ENCODE measurements at places on chromosomes 16 and 17.

GRCh38 chr16:87576171-87576570 lies 26.1 kb upstream of the JPH3 start:
- DNase-seq, result no peak

DNA sequence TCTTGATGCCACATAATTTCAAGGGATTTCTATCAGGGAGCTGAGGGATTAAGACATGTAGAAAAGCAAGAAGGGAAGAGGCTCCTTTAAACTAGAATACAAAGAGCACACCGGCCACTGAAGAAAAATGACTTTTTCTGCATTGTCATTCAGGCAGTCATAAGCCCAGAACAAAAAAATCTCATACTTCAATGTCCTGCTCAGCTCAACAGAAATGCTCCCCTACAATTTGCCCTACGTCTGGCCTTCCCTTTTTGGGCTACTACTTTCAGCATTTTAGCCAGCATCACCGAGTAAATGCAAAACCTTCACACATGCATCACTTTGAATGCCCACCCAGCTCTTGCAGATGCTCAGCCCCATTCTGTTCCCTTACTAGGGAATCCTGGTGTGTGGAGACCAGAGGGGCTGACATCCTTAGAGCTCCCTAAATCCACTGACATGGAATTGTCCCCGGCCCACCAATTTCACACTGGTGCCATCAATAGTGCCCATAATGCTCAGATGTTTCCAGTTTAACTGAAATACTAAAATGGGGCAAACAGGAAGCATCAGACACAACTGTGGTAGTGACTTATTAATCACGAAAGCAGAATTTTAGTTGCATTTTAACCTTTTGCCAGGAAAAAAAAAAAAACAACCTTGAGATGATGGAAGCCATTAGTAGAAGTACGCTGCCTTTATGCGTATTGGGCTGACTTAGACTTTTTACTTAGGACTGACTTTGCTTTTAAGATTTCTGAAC lies 2.7 kb downstream of the MAP3K14 start:
- no peak for DNase-seq

GRCh38 chr17:41522301-41523224 lies 3.9 kb upstream of the KRT15 start:
- no peak for DNase-seq

DNA sequence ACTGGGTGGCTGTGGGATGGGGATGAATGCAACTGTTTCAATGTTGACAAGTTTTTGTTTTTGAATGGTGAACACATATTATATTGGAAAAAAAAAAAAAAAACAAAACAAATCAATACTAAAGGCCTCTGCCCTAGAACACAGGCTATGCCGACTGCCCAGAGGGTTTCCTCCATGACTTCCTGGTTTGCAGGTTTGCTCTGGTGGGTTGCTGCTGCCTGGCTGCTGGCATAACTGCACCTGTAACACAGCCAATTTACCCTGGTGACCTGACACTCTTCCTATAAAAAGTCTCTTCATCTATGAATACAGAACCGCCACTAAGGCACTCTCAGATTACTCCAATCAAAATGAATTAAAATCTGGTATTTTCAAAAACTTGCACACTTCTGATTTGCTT lies 10.4 kb downstream of the GLYR1 start:
- DNase-seq, result no peak

DNA sequence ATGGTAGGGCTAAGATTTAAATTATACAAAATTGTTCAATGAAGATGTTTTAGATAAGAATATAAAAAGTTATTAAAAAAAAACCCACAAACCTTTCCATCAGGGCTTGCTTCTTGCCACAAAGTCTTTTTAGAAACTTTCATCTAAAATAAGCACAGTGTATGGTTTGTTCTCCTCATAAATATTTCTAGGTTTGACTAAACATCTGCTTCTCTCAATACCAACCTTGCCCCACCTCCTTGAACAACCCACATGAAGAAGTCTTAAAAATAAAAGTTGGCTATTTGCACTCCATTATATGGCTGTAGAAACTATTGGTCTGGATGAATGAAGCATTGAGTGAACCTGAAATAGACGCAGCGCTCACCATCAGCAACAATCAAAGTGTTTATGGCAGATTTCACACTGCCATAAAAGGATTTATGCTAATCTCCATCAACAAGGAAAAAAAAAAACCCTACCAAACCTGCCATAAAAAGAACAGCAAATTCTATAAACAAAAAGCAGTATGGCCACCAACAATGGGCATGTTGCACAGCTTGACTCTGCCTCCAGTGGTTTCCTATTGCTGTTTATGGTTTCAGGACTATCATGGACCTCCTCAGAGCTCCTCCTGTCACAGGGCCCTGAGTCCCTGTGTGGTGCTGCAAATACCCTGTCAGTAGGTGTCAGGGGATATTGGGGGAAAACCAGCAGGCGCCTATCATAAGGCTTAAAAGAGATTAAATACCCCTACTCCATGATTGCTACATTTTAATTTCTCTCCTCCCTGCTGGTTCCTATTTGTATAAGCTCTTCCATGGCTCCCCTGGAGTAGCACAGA lies 37.6 kb downstream of the SNX11 start:
- no peak for DNase-seq

- peak; percentile 74 for DNase-seq
Observed at GRCh38 chr17:78112518-78113471, 15.8 kb downstream of the TMC6 start.

DNA sequence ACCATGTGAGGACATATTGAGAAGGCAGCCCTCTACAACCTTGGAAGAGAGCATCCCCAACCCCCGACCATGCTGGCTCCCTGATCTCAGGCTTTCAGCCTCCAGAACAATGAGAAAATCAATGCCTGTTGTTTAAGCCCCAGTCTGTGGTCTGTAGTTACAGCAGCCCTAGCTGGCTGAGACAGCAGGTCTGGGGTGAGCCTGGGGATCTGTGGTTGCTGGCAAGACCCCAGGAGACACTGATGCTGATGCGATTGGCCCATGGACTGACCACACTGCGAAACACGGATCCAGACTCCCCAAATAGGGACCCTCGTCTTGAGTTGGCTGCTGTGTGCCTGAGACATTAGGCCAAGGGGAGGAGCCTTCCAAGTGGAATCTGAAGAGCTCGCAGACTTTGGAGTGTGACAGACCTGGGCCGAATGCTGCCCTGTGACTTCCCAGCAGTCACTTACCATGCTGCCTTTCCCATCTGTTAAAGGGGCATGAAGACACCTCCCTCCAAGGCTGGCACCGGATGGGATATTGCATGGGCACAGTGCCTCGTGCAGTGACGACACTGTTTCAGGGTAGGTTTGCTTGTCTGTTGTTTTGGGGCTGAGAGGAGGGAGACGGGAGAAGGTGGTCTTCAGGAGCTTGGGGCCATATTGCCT lies 147.8 kb upstream of the RPL38 start:
- DNase-seq, result no peak

DNA sequence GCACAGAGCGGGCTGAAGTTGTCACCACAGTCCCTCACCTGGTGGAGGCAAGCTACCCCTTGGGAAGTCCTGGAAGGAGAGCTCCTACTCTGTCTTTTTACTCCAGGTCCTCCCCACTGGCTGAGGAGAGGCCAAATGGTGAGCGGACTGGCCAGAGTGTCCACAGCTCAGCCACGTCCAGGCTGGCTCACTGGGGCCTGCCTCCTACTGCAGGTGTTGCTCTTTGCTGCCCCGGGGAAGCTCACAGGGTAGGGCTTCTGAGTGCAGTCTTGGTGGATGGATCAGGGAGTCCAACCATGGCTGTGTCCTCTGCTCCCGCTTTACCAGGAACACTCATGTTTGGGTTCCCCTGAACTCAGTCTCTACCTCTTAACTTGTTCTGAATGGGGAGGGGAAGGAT lies 2.7 kb downstream of the B9D1 start:
- DNase-seq, result no peak

DNA sequence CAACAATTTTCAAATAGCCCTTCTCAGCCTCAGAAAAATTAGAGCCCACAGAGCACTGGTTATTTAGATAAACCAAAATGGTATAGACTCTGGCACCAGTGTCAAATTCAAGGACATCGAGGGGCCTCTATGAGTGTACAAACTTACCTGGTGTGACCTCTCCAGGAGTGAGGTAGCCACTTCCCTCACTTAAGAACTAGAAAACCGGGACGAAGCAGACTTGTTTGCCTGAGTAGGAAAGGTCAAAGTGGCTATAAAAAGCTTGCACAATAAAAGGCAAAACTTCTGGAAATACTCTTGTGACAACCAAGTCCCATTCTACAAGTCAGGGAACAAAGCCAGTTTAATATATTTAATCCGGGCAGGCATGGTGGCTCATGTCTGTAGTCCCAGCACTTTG lies 39.2 kb upstream of the PRSS54 start:
- no peak for DNase-seq

- DNase-seq, result no peak
Observed at GRCh38 chr16:81437865-81438264, 6.7 kb upstream of the CMIP start.
